HFFc6 (cell line): ENCODE measurements at places on chromosomes 2 and 18.
A peak's percentile ranks its signal among the peaks of the same experiment; 100 is the strongest.

DNA sequence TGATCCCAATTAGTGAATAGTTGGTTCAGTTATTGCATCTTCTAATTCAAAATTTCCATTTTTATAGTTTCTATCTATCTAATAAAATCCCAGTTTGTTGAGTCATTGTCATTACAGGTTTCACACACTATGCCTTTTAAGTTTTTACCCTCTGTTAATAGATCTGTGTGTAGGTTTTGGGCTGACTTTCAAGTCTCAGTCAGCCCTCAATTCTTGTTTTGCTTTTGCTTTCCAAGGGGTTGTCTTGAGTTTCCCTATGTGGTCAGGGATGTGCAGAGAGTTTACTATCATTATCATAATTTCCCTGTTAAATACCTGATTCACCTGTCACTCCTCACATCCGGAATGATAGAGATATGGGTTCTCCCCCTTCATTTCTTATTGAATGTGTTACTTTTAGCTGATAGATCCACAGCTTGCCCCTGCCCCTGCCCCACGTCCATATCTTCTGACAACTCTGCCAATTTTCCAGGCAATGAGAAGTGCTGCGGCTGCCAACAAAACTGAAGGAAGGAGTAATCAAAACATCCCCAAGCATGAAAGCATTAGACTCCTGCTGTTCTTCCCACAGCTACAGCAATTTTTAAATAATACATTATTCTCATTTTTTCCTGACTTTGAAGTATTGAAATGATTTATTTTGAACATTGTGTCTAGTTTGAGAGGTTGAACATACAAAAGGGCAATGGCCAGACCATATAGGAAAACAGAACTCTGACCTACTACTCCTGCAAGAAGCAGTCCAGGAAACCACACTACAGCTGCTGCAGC is 1064.8 kb downstream of the SUCLG1 start:
- no peaks in the 10 kb centered on the region for H3K36me3 ChIP-seq
- H3K27ac ChIP-seq, result no peak overlapping the region
- DNase-seq, result no peak
- no peaks in the 10 kb centered on the region for H3K4me1 ChIP-seq

GRCh38 chr2:182638667-182639066 is 77.4 kb upstream of the DNAJC10 start:
- peaks cover 7% of the 10 kb centered on the region; the same call in 1 of the 2 replicates for H3K4me1 ChIP-seq
- no peak overlapping the region for H3K4me3 ChIP-seq
- no peak for DNase-seq
- no peaks in the 10 kb centered on the region for H3K36me3 ChIP-seq
- no peak overlapping the region for H3K27ac ChIP-seq
- H3K27me3 ChIP-seq, result no peaks in the 10 kb centered on the region

- H3K36me3 ChIP-seq, result no peaks in the 10 kb centered on the region
- DNase-seq, result no peak
- no peak overlapping the region for H3K27ac ChIP-seq
- H3K4me3 ChIP-seq, result no peak overlapping the region
- no peaks in the 10 kb centered on the region for H3K4me1 ChIP-seq
Observed at GRCh38 chr2:173817582-173817981, 147.6 kb downstream of the SP3 start.

GRCh38 chr2:234403751-234404150 is 93.1 kb downstream of the ARL4C start:
- H3K36me3 ChIP-seq, result no peaks in the 10 kb centered on the region
- DNase-seq, result no peak
- no peak overlapping the region for H3K4me3 ChIP-seq
- peaks cover 26% of the 10 kb centered on the region for H3K4me1 ChIP-seq
- H3K27ac ChIP-seq, result no peak overlapping the region
- peaks cover 3% of the 10 kb centered on the region for H3K27me3 ChIP-seq

DNA sequence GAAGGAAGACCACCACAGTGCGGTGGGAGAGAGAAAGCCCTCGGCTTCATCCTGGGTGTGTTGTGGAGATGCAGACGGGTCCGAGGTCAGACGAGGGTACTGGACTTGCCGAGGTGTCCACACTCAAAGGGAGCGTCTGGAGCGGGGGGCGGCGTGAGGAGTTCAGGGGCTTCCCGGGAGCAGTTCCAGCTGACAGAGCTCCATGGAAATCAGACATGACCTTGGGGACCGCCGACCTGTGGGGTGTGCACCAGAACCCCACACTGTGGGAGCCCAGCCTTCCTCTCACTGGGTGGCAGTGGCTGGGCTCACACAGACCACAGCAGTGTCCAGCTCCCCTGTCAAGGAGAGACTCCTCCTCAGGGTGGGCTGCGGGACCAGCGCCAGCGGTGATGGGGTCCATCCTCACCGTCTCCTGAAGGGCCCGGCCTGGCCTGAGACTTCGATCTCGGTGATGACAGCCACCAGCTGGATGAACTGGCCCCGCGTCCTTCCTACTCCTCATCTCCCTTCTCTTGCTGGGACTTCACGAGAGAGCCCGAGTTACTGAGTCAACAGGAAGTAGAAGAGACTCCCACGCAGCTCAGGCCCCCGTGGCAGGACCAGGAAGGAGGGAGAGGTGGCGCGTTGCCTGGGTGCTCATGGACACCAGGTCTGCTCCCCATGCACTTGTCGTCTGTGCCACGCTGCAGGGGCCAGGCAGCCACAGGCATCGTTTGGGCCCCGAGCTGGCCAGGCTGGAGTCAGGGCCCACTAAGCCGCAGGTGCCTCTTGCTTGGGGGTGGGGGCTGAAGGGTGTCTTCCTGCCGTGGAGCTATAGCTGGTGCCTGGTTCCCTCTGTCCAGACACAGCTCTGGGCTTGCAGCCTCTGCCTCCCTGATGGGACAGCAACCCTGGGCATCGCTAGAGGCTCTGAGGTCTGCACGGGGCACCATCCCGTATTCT is 101.9 kb upstream of the CTDP1 start:
- peaks cover 13% of the 10 kb centered on the region for H3K27me3 ChIP-seq
- DNase-seq, result no peak
- no peak overlapping the region for H3K4me3 ChIP-seq
- no peak overlapping the region for H3K27ac ChIP-seq

GRCh38 chr2:54468673-54469072 is 12.5 kb downstream of the SPTBN1 start:
- H3K27me3 ChIP-seq, result no peaks in the 10 kb centered on the region
- peaks cover 85% of the 10 kb centered on the region for H3K4me1 ChIP-seq
- H3K27ac ChIP-seq, result peak overlapping the region; percentile 65; the same call in 1 of the 2 replicates

- H3K36me3 ChIP-seq, result no peaks in the 10 kb centered on the region
- H3K4me3 ChIP-seq, result no peak overlapping the region
- peaks cover 12% of the 10 kb centered on the region for H3K4me1 ChIP-seq
- no peaks in the 10 kb centered on the region for H3K27me3 ChIP-seq
- DNase-seq, result no peak
- no peak overlapping the region for H3K27ac ChIP-seq
Observed at GRCh38 chr2:112277596-112278220, 2.3 kb downstream of the ZC3H6 start.

GRCh38 chr18:65623676-65624075 is 127.1 kb upstream of the CDH7 start:
- no peaks in the 10 kb centered on the region for H3K27me3 ChIP-seq
- no peaks in the 10 kb centered on the region for H3K36me3 ChIP-seq
- no peaks in the 10 kb centered on the region for H3K4me1 ChIP-seq
- no peak overlapping the region for H3K27ac ChIP-seq
- H3K4me3 ChIP-seq, result no peak overlapping the region

DNA sequence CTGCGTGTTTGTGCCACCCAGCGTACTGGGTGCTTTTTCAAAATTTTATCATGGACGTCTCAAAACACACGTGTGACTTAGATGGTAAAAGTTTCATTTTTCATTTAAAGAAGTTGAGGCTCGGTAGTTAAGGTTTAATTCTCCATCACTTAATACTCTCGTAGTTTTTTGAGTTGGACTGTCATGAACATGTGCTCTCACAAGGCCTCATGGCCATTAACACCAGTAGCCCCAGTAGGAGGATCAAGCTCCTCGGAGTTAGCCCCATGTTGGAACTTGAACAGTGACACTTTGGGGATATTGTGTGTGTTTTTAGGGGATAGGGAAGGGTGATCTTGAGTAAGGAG is 15.3 kb downstream of the NMUR1 start:
- peak overlapping the region; percentile 94 for H3K4me3 ChIP-seq
- DNase-seq, result no peak
- peak overlapping the region; percentile 97 for H3K27ac ChIP-seq
- peaks cover 5% of the 10 kb centered on the region for H3K27me3 ChIP-seq
- H3K4me1 ChIP-seq, result peaks cover 15% of the 10 kb centered on the region

GRCh38 chr2:73074110-73075069 is 2.9 kb upstream of the SFXN5 start:
- peaks cover 19% of the 10 kb centered on the region; the same call in 1 of the 2 replicates for H3K36me3 ChIP-seq
- peak overlapping the region; percentile 18; the same call in 1 of the 2 replicates for H3K27ac ChIP-seq
- no peak for DNase-seq
- peaks cover 23% of the 10 kb centered on the region for H3K4me1 ChIP-seq
- H3K4me3 ChIP-seq, result no peak overlapping the region
- H3K27me3 ChIP-seq, result peaks cover 13% of the 10 kb centered on the region

- no peak overlapping the region for H3K4me3 ChIP-seq
- H3K4me1 ChIP-seq, result no peaks in the 10 kb centered on the region
- peaks cover 29% of the 10 kb centered on the region for H3K27me3 ChIP-seq
- no peak overlapping the region for H3K27ac ChIP-seq
Observed at GRCh38 chr2:240733803-240734495, 42.3 kb downstream of the AQP12A start.

DNA sequence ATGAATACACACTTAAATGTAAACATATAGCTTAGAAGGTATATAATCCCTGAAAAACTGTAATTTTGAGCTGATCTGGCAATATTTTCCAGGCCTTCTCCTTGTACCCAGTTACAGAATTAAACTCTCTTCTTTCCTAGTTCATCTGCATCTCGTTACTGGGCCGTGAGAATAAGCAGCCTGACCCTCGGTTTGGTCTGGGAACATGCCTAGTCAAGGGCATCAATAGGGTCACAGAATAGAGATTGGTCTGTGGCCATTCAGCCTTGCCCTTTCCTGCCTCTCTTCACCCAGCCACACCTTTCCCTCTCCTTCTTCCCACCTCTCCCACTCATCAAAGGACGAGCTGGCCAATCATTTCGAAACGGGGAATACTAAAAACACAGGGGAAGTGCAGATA is 27.3 kb downstream of the SULT1C2 start:
- H3K36me3 ChIP-seq, result no peaks in the 10 kb centered on the region
- H3K4me3 ChIP-seq, result no peak overlapping the region
- peaks cover 30% of the 10 kb centered on the region for H3K4me1 ChIP-seq
- H3K27me3 ChIP-seq, result no peaks in the 10 kb centered on the region
- DNase-seq, result no peak

DNA sequence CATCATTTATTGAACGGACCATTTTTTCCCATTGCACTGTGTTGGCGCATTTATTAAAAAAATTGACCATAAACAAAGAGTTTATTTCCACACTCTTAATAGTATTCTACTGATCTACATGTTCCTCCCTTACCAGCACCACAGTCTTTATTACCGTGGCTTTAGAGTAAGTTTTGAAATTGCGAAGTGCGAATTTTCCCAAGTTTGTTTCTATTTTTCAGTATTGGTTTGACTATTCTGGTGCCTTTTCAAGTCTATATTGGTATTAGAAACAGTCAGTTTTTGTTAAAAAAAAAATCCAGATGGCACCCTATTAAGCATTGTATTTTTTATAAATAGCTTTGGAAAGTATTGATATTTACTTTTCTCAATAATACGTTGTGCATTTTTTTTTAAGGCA is 795.1 kb upstream of the HS6ST1 start:
- no peak overlapping the region for H3K4me3 ChIP-seq
- no peaks in the 10 kb centered on the region for H3K4me1 ChIP-seq
- H3K27ac ChIP-seq, result no peak overlapping the region
- no peaks in the 10 kb centered on the region for H3K36me3 ChIP-seq
- no peak for DNase-seq

- no peak overlapping the region for H3K27ac ChIP-seq
- H3K4me3 ChIP-seq, result no peak overlapping the region
- H3K36me3 ChIP-seq, result no peaks in the 10 kb centered on the region
- no peak for DNase-seq
- no peaks in the 10 kb centered on the region for H3K27me3 ChIP-seq
Observed at GRCh38 chr2:124267794-124268193, 242.7 kb downstream of the CNTNAP5 start.

- H3K4me1 ChIP-seq, result peaks cover 46% of the 10 kb centered on the region
- H3K4me3 ChIP-seq, result no peak overlapping the region
- H3K27ac ChIP-seq, result no peak overlapping the region
Observed at GRCh38 chr2:117953231-117953630, 60.6 kb downstream of the CCDC93 start.

GRCh38 chr2:71181316-71181715 is 45.6 kb downstream of the PAIP2B start:
- H3K36me3 ChIP-seq, result no peaks in the 10 kb centered on the region
- peaks cover 25% of the 10 kb centered on the region for H3K27me3 ChIP-seq
- H3K4me3 ChIP-seq, result no peak overlapping the region
- H3K4me1 ChIP-seq, result peaks cover 18% of the 10 kb centered on the region

- H3K4me1 ChIP-seq, result peaks cover 19% of the 10 kb centered on the region
- H3K27ac ChIP-seq, result no peak overlapping the region; the same call in 1 of the 2 replicates
Observed at GRCh38 chr2:88709181-88709631, 17.7 kb downstream of the RPIA start.

DNA sequence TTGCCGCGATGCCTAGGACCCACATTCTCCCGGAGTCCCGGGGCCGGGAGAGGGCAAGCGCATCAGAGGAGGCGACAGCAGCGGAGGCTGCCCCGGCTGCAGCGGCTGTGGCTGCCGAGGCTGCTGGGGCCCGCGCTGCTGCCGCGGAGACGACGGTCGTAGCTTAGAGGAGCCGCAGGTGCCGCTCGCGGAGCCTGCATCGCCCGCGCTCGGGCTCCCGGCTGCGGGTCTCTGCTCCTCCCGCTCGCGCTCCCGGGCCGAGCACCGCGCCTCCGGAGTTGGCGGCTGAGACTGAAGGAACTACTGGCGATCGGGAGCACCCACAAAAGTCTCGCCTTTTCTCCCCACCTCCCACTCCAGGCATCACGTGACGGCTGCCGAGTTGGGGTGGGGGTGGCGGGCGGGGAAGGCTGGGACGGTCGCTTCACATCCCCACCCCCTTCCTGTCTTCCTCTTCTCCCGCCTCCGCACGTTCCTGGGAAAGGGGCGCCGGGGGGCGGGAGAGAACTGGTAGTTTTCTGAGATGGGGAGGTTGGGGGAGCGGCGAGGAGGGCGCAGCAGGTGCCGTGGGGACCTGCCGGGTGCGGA is at the start of gene LYPD1:
TSS of gene LYPD1 (minus strand) at position 298 of the 588 bp plus-strand sequence. CDS start at position 25, 273 bp downstream.
- DNase-seq, result no peak
- H3K27me3 ChIP-seq, result peaks cover 8% of the 10 kb centered on the region; the same call in 1 of the 2 replicates

GRCh38 chr2:240440704-240441320 is 5.3 kb downstream of the GPC1 start:
- H3K36me3 ChIP-seq, result 0 out of 2 replicates have a peak, but pooled peaks cover 3% of the 10 kb centered on the region
- peaks cover 20% of the 10 kb centered on the region for H3K4me1 ChIP-seq
- no peak overlapping the region for H3K27ac ChIP-seq
- no peak overlapping the region for H3K4me3 ChIP-seq
- DNase-seq, result no peak

DNA sequence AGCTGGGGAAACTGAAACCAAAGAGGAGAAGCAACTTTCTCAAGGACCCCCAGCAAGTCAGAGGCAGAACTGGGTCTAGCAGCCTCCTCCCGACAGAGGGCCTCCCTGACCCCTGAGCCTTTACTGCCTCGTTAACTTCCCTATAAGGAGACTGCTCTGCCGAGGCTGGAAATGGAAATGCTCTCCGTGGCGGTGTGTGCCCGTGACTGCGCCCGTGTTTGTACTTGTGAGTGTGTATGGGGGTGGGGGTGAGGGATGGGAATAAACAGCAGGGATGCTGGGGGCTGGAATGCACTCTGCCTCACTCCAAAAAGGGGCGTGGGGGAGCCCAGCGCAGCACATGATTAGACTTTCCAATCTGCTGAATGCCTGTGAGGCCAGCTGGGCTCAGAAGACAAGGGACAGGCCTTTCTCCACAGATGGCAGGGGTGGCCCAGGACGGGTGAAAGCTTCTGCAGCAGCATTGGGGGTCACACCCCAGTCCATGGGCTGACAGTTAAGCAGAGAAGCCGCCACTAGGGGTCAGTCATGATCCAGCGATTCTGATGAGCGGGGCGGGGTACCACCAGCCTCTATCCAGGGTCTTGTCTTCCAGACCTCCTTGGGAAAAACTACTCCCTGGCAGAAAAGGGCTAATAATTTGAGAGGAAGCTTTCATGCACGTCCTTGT is 26.8 kb downstream of the MPHOSPH10 start:
- no peak overlapping the region for H3K27ac ChIP-seq
- peak; percentile 5 for DNase-seq
- no peaks in the 10 kb centered on the region for H3K36me3 ChIP-seq
